ENCODE measurements at places on chromosomes 5 and 9.

GRCh38 chr9:121945849-121946248, 147.3 kb downstream of the TTLL11 start:
- DNase-seq, result no peak

DNA sequence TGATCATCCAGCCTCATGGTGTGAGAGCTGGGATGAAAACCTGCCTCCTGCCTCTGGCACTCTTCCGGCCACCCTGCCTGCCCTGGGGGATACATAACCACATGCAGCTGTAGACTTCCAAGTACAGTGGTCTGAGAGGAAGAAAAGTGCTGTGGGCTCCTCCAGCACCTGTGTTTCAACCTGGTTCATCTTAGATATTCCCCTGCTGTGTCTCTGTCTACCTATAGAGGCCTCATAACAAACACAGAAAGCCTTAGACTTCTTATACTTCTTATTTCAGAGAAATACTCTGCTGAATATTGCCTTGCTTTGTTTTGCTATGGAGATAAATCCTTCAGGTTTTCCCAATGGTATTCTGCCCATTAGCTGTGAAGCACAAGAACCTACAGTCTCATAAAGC, 19.6 kb upstream of the TNFAIP8 start:
- DNase-seq, result no peak

DNA sequence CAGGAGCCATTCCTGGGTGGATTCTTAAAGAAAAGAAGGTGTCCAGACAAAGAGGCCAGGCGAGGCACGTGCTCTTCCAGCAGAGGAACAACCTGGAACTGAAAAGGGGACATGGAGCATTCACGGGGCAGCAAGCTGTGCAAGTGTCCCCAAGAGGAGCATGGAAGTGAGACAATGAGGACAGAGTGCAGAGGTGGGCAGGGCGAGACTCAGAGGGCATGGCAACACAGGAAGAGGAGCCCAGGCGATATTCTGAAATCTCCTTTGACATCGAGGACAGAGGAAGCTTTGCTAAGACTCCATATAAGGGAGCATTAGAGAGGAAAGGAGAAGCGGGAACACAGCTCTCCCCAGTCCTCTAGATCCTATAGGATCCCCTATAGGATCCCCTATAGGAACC, 29.4 kb upstream of the SPATA31E1 start:
- no peak for DNase-seq

DNA sequence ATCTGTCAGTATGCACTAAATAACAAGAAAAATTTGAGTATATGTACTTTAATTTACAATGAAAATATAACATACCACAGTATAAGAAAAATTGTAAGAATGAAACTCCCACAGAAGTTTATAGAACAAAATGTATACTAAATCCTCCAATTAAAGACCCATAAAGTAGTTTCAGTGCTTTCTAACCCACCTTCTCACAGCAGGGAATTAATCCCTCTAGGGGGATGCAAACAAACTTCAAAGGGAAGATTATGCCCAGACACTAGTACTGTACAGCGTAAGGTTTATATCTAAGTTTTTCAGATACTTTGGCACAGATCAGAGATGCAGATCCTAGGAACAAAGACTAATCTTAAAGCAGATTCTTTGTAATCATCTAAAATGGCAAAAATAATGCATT, 57.2 kb downstream of the DENND1A start:
- no peak for DNase-seq

GRCh38 chr5:149053072-149053695, 9.7 kb downstream of the SH3TC2 start:
- DNase-seq, result no peak
